Naive B cell (primary cell): ENCODE measurements at places on chromosomes 5 and 9. TPM values are rescaled to one million over a fixed set of nuclear protein-coding genes. Genes with fewer than 3 reads are reported as not detected.
A peak's percentile ranks its signal among the peaks of the same experiment; 100 is the strongest.

The HTR1A gene
- not detected for polyA plus RNA-seq

GRCh38 chr9:9585920-9586319 is 1026.9 kb downstream of the PTPRD start:
- no peak for DNase-seq

The ZBTB26 gene
- 3.1 TPM for polyA plus RNA-seq

DNA sequence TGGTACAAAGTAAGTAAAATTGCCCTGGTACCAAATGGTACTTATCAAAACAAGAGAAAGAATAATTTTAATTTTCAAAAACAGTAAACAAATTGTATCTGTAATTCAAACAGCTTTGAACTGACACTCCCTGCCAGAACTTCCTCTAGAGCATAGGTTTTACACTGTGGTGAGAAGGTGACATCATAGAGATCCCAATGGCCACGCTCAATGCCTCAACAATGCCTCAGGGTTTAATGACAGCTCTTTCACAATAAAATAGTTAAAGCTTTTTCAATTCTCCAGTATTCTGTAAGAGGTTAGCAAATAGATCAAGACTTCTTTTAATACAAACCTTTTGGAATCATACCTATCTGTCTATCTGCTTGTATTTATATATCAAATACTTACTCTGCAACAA is 437.1 kb downstream of the PRR16 start:
- no peak for DNase-seq

GRCh38 chr9:3888497-3888858 is 362.7 kb upstream of the RFX3 start:
- no peak for DNase-seq

GRCh38 chr9:92725266-92725545 is 39.4 kb downstream of the BICD2 start:
- DNase-seq, result no peak

GRCh38 chr5:145510769-145511168 is 324.4 kb downstream of the PRELID2 start:
- DNase-seq, result no peak

The C5orf52 gene
- polyA plus RNA-seq, result not detected

DNA sequence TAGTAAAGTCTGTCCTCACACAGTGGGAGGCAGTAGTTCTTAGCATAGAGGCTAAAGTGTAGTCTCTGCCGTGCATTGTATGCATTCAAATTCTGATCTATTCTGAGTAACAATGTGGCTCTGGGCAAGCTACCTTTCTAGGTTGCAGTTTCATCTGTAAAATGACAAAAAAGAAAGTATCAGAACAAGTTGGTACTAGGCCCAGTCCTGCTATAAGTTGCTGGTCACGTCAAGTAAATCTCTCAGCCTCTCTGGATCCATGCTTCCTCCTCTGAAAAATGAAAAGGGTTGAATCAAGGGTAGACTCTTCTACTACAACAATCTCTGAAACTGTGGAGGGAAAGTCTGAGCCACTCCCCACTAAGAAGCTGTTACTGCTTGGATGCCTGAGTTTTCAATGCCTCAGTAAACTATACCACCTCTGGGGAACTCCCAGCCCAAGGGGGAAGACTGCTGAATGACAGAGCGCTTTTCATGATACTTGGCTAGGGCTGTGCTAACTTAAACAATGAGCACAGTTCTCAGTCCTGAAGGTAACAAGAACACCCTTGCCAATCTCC is 34.5 kb upstream of the SPARC start:
- DNase-seq, result peak; percentile 40

DNA sequence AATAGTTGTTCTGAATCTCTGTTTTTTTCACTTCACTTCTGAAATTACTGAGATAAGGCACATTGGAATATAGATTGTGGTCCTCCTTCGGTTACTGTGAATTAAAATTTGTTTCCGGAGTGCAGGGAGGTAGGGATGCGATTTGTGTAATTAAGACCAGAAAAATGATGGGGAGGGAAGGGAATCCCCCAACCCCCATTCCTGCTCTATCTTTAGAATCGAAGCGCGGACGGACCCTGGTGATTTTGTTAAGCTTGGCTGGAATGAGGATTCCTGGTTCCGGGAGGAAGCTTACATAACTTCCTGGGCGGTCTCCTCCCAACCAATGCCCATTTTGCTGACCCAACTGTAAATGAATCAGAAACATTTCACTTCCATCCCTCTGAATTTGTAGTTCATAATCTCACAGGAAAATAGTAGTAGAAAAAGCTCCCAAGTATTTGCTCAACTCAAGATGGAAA is 220.1 kb upstream of the MSX2 start:
- DNase-seq, result no peak

DNA sequence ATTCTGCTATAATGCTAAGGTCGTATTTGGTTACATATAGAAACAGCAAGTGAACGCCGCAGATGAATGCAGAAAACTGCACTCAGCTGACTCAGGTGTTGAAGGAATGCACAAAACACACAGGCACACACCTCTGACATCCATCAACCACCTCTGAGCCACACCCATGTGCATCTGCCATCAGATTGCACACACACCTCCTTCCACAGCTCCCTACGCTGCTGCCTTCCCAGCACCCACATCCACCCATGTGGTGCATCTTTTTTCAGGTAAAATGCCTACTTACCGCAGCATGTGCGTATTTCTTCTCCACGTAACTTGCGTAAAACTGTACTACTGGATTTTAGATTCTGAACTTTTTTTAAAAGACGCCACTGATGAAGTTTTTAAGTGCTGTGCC is 7.1 kb downstream of the STK10 start:
- DNase-seq, result no peak

GRCh38 chr5:142315096-142315900 is 9.5 kb downstream of the SPRY4 start:
- no peak for DNase-seq

- DNase-seq, result no peak
These were observed 32.7 kb upstream of the RIC1 start for GRCh38 chr9:5596173-5596572.

The GBGT1 gene
- 3.5 TPM for polyA plus RNA-seq

GRCh38 chr5:176620333-176620981 is 9.9 kb downstream of the SNCB start:
- DNase-seq, result no peak

The PLPPR1 gene
- polyA plus RNA-seq, result not detected

DNA sequence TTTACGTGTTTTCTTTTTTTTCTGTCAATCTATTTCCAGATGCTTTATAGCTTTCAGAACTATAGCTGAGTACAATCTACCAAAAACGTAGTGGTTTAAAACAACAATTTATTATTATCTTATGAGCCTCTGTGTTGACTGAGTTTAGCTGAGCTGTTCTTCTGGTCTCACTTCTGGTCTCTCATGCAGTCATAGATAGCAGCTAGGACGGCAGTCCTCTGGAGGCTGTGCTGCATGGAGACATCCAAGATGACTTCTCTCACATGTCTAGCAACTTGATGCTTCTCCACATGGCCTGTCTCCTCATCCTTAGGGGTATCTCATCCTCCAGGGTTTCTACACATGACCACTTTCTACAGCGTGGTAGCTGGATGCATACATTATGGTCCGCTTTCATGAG is 22.0 kb upstream of the RAD23B start:
- DNase-seq, result no peak

GRCh38 chr9:120324461-120324860 is 255.5 kb downstream of the CDK5RAP2 start:
- DNase-seq, result no peak

DNA sequence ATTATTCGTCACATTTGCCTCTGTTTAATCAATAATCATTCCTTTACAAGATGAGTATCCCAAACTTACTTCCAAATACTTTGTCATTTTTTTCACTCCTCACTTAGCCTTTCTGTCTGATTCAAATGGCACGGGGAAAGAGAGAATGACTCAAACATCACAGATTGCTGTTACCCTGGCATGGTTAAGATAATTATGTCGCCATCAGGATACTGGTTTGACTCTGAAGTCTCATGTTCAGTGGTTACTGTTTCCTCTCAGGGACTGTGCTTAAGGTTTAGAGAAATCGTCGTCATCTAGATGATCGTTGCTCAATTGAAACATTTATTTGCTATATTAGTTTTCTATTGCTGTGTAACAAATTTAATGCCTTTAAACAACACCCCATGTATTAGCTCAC is 45.2 kb upstream of the RAD23B start:
- DNase-seq, result no peak

DNA sequence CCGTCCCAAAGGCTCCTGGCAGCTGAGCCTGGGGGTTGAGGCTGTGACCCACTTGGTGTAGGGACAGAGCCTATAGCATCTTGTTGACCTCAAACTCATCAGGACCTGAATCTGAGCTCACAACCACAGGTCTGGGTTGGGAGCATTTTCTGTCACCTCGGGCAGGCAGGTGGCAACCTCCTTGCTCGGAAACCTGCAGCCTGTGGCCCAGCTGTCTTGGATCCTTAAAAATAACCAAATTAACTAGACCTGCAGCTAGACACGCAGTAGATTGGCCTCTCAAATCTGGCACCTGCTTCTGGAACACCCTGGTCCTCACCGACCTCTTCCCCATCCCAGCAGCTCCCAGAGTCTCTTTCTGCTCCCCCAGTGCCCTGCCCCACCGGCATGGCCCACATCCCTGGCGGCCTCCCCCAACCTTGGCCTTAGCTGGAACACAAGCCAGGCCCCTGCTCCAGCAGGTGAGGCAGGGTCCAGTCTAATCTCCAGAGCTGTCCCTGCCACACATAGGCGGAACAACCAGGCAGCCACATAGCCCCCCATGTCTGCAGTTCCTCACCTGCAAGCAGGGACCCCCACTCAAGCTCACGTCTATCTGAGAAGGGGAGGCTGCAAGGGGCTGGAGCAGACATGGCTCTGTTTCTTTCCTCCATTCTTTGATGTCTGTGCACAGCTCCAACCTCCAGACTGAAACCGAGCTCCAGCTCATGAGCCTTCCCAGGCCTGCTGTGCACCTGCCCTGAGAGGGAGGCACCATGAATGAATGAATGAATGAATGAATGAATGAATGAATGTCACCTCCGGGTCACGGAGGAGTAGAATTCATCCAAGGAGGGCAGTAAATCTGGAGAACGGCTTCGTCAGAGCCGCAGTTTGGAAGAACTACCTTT is 28.3 kb downstream of the PAEP start:
- DNase-seq, result no peak

DNA sequence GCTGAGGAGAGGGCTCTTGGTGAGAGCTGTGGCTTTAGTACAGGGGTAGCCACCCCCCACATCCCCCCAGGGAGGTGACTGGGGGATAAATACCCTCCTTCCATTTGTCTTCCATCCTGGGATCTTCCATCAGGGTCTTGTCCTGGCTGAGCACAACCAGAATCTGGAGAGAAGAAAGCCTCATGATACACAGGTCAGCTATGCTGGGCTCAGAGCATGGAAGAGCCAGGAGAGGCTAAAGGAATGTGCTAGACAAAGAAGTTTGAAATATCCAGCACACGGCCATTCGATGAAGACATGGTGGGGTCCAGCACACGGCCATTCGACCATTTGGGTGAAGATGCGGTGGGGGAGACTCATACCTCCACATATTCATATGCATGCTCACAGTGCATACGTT is 30.0 kb downstream of the ROPN1L start:
- no peak for DNase-seq

GRCh38 chr5:133824661-133825254 is 143.7 kb downstream of the C5orf15 start:
- no peak for DNase-seq

The UNC5A gene
- polyA plus RNA-seq, result not detected

- no peak for DNase-seq
These were observed 21.8 kb downstream of the STOM start for GRCh38 chr9:121348221-121348620.

The DRD1 gene
- polyA plus RNA-seq, result not detected

DNA sequence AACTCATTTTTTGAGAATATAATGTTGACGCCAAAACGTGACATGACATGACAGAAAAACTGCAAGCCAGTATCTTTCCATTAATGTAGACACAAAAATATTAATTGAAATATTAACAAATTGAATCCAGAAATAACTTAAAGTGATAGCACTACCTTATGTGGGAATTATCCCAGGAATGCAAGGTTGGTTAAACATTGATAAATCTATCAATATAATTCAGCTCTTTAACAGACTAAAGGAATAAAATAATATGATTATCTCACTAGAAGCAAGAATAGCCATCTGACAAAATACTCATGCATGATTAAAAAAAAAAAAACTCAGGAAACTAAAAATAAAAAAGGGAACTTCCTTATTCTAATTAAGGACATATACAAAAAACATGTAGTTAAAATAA is 6.8 kb downstream of the ZNF510 start:
- DNase-seq, result peak; percentile 10

GRCh38 chr9:76692458-76693129 is 71.6 kb upstream of the PCA3 start:
- no peak for DNase-seq

DNA sequence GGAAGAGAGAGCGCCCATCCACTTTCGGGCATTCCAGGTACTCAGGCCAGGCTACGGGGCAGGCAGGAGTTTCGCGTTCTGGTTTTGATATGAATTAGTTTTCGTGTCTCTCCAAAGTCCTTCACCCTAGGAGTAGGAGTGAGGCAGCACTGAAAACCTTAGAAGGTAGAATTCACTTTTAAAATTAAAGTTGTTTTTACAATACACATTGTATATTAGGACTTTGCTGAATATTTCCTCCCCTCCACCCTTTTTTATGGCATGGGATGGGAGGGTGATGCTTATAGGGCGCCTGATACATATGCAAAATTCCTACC is 747 bp downstream of the ITGA1 start:
- DNase-seq, result no peak

The IL12B gene
- not detected for polyA plus RNA-seq

The IL6ST gene
- 19.8 TPM for polyA plus RNA-seq

- DNase-seq, result no peak
These were observed 235.5 kb downstream of the RFX3 start for GRCh38 chr9:3290231-3290840.

- no peak for DNase-seq
These were observed 12.0 kb upstream of the DNAH5 start for GRCh38 chr5:13956471-13956870.

- no peak for DNase-seq
These were observed 152.9 kb downstream of the AUH start for GRCh38 chr9:91208837-91209236.

The PCDHB10 gene
- not detected for polyA plus RNA-seq

GRCh38 chr5:78275998-78276543 is 18.4 kb downstream of the AP3B1 start:
- DNase-seq, result no peak

- DNase-seq, result no peak
These were observed 168.2 kb downstream of the CACNA1B start for GRCh38 chr9:138045541-138046490.

GRCh38 chr9:17658237-17658636 is 79.4 kb downstream of the SH3GL2 start:
- no peak for DNase-seq

DNA sequence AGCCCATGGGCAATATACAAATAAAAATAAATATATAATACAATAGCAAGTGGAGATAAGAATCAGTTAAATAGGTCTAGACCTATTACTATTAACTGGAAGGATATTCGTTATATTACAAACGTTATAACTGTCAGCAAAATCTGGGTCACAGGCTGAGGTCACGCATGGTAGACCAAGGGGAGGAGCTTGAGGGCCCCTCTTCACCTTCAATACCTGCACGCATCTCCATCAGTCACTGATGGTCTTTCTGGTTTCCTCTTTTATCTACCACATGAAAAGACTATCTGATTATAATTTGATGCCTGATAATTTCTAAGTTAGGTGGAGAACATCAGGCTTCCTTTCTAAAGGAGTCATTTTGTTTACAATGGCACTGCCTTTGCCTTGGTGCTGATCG is 43.2 kb downstream of the MAT2B start:
- DNase-seq, result no peak

- DNase-seq, result peak; percentile 50
These were observed 185.9 kb downstream of the AP3B1 start for GRCh38 chr5:78108564-78108963.
